ENCODE measurements at places on chromosomes 16 and 17.

DNA sequence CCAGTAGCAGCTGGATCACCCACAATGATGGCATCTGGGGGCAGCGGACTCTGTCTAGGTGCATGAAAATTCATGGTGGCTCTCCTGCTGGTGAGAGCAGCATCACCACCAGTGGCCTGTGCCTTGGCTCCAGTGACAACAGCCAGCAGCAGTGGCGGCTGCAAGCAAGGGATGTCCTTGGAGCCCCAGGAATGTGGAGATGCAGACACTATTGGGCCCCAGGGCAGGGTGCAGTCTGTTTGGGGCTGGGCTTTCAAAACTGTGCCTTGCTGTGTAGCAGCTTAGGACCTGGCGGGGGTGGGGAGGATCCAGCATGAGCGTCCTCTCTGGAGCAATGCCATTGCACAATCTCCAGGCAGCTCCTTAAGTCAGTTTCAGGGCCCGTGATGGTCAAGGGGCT is 199.7 kb downstream of the CHD9NB start:
- no peak for DNase-seq

DNA sequence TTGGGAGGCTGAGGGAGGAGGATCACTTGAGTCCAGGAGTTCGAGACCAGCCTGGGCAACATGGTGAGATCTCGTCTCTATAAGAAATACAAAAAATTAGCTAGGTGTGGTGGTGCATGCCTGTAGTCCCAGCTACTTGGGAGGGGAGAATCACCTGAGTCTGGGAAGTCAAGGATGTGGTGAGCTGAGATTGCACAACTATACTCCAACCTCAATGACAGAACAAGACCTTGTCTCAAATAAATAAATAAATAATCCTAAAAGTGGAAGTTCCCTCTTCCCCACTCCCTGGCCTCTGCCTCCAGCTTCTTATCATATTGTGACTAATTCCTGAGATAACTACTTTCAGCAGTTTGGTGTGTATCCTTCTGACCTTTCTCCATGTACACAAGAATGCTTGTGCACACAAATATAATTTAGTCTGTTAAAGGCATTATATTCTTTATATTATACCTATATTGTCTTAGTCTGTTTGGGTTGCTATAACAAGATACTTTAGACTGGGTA is 23.5 kb upstream of the DNAJA2 start:
- DNase-seq: no peak

- DNase-seq: no peak
These were observed 309.9 kb upstream of the ASIC2 start for GRCh38 chr17:33602981-33603380.

DNA sequence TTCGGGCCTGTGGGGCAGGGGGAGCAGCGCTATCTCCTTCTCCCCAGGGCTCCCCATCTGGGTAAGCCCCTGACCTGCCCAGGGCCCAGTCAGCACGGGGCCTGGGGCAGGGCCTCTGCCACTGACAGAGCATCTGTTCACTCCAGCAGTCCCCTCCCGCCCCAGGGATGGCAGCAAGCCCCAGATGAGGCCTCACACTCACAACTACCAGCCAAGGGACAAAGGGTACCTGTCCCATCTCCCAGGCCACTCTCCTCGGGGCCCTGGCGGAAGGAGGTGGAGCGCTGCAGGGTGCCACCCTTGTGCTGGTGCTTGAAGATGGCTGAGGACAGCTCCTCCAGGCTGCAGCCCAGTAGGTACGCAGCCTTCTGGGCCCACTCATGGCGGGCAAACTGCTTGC is 64.8 kb downstream of the MYO18A start:
- DNase-seq: no peak

GRCh38 chr16:80948886-80949493 is 57.7 kb downstream of the CMC2 start:
- DNase-seq: peak; percentile 62

- no peak for DNase-seq
These were observed 56.5 kb upstream of the CIBAR2 start for GRCh38 chr16:85168732-85169256.
